ENCODE measurements at places on chromosomes 11 and 22.

DNA sequence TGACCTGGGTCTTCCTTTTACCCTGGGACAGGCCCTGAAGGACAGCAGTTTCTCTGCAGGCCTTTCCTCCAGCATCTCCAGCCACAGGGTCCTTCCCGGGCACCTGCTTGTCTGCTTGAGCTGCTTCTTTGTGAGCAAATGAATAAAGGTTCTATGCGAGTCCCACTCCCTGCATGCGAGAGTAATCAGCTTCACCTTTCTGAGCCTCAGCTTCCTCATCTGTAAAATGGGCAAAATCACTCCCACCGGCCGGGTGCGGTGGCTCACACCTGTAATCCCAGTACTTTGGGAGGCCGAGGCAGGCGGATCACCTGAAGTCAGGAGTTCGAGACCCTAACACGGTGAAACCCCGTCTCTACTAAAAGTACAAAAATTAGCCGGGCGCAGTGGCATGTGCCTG lies 31.1 kb downstream of the IFT27 start:
- DNase-seq = no peak

DNA sequence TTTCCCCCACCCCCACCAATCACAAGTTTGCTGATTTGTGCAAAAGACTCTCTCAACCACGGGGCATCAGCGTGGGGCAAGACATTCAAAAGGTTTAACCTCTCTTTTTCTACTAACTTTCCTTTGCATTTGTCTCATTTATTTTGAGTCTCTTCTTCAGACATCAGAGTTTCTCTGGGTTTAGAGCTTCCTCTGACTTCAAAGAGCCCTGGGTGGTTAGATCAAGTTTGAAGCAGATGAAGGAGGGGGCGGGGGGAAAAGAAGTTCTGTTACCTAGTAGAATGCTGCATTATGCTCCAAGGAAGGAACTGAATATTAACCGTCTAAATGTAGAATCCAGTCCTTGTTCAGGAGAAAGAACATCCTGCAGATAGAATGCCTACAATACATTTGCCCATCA lies 24.5 kb downstream of the GAS2 start:
- DNase-seq = no peak

DNA sequence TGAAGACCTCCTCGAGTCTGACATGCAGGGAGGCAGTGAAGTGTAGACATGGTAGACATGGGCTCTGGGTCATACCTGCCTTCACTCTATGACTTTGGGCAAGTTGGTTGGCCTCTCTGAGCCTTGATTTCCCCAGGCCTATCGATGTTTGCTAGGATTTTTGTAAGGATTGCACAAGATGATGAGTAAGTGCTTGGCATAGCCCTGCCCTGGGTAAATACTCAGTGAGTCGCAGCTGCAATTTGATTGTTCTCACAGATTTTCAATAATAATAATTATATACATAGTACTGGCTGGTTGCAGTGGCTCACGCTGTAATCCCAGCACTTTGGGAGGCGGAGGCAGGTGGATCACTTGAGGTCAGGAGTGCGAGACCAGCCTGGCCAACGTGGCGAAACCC lies 18.1 kb downstream of the MCM5 start:
- no peak for DNase-seq

- no peak for DNase-seq
These were observed 14.5 kb upstream of the CYP2R1 start for GRCh38 chr11:14906578-14906977.
